Fibroblast of skin of abdomen (primary cell): ENCODE measurements at places on chromosomes 6 and 20.

GRCh38 chr20:635028-635892 lies 17.7 kb downstream of the SRXN1 start:
- DNase-seq, result no peak

DNA sequence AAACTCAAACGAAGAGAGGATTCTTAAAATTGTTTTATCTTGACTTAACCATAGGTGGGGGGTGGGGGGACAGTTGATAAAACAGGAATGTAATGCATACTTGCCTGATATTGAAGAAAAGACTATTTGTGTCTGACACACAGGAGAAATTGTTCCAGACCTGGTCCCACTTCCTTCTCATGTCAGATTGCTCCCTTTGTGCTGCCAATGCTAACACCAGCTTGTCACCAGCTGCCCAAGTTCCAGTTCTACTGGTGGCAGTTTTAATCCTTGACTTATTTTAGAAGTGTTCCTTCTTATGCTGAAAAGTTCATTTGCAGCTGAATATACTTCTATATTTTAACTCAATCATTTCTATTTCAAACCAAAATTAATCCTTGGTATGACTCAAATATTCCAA lies 127.3 kb downstream of the GMDS start:
- DNase-seq, result no peak

GRCh38 chr20:37534401-37535157 lies 6.9 kb upstream of the BLCAP start:
- peak; percentile 78 for DNase-seq

GRCh38 chr20:5195655-5196054 lies 68.8 kb downstream of the CDS2 start:
- peak; percentile 42 for DNase-seq

DNA sequence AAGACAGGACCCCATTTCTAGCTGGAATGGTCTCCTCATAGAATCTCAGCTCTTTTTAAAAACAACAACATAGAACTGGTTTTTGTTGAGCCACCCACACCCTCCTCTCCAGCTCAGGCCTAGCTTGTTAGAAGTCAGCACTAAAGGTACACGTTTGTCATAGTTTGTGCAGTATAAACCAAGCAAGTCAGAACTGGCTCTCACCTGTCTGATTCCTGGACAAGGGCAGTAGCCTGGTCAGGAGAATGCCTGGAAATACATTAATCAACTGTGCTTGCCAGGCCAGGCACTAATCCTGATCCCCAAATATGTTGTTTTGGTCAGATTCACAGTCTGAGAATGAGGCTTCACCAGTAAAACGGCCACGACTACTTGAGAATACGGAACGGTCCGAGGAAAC lies 296.7 kb downstream of the ZFAND3 start:
- DNase-seq, result no peak

DNA sequence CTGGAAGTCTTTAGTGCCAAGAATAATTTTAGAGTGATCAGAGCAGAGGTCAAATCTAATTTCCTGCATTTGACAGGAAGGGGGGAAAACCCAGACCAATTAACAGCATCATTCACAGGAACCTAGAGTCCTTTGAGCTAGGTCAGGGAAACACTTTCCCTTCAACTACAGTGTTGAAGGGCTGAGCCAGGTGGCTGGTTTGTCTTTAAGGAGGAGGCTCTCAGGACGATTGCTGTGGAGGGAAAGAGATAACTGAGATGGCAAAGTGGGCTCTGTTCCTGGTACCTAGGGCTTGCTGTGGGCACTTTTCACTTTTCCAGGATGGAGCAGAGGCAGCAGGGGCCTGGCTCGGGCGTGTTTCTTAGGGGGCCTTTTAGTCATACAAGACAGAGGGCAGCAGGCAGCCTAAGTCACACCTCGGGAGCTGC lies 111.9 kb downstream of the SCML4 start:
- DNase-seq, result no peak

DNA sequence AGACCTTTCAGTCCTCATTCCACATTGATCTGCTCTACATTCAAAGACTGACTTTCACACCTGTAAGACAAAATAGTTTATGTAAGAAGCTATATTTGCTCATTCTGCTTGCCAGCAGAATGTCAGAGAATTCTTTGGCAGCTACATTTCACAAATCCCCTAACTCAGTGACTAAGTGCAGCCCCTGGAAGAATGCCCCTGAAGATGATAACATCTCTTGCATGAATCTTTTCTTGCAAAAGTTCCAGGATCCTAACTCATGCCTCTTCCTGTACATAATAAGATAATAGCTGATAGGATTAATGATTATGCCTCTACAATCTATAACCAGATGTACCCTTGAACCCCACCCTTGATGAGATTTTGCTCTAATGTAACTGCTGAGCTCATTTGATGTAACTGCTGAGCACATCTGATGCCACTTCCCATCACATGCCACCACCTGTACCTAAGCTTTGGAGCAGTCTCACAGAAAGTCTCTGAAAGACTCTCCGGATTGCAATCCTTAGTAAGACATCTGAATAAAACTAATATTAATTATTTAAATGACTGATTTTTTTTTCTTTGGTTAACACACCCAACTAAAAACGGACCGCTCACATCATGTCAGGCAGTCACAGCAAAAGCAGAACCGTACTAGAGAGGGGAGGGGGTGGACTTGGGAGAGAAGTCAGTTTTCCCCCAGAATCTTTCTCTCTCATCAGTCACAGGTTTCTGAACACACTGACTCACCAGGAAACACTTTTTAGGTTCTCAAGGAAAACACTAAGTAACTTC lies 684 bp upstream of the DNAH8 start:
- DNase-seq, result no peak

DNA sequence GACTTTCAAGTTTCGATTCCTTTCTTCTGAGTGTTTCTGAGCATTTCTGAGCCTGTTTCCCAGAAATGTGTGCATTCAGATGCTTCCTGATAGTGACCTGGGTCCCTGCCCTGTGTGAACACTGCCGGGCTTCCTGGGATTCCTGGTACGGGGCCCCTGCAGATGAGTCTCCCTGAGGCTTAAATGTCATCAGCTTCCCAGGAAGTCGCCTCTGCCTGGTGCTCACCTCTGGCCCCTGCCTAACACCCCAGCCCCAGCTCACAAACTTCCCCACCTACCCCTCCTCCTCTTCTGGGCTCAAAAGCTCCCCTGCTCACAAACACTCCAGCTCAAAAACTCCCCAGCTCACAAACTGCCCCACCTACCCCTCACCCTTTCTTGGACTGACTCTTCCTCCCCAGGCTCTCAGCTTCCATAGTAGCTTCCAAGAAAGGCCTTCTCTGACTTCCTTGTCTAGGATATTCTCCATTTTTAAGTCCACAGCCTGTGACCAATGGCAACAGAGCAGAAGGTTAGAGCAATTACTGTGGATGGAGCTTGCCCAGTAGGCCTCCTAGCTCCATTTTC lies 42.0 kb downstream of the TGM2 start:
- peak; percentile 42 for DNase-seq

DNA sequence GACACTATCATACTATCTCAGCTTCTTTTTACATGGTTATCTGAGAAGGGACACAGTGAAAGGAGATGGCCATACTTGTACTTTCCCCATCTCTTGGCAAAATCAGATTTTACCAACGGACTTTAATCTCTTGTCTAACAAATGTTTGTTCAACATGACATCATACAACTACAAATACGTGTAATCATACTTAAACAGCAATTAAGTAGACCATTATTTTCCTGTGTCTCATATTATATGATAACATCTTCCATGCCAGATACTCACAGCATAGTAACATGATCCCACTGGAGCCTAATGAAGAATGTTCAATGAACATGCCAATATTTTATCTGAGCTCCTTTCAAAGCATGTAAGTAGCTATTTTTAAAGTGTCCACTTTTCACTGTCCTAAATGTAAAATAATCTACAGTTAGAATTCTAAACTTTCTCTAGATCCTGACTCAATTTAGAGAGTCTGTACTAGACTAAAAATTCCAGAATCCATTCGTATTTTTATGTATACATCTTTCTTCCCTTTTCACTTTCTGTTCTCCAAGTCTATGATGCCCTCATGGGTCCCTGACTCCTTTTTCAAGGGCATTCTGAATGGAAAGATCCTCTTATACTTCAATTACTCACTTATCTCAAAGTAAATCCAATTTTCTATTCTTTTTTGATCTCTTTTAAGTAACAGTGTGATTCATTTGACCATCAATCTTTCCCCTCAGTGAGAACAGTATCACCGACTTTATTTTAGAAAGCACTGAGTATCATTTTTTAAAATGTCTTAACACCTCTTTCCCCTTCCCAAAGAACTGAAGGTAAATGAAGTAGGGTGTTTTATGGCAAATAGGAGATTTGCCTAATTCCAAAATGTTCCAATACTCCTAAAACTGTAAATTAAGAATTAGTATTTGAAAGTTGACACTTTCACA lies 133.5 kb downstream of the CDK19 start:
- no peak for DNase-seq

- no peak for DNase-seq
Observed at GRCh38 chr6:111176038-111176759, 88.9 kb downstream of the SLC16A10 start.

- no peak for DNase-seq
Observed at GRCh38 chr6:43260791-43261190, 17.5 kb downstream of the TTBK1 start.

GRCh38 chr6:88992741-88993552 lies 29.5 kb upstream of the RNGTT start:
- no peak for DNase-seq

GRCh38 chr6:95574811-95575210 lies 2.5 kb upstream of the MANEA start:
- peak; percentile 7 for DNase-seq

DNA sequence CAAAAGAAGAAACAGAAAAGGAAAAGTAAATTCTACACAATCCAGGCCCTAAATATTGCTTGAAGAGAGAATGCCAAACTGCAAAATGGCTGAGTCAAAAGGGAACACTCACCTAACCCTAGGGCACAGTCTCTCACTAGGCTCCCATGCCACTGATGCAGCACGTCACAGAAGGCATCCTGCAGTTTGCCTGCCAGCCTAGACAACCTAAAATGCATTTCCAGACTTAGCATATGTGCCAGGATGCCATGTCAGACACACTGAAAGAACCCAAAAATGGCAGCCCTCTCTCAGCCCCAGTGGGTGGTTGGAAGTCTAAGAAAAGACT lies 10.6 kb upstream of the SIRPD start:
- DNase-seq, result no peak

GRCh38 chr6:105606831-105607463 lies 204.1 kb upstream of the PREP start:
- no peak for DNase-seq

GRCh38 chr6:35120746-35121145 lies 20.4 kb downstream of the TCP11 start:
- DNase-seq, result no peak

GRCh38 chr6:132995009-132995408 lies 180.6 kb downstream of the RPS12 start:
- no peak for DNase-seq

- no peak for DNase-seq
Observed at GRCh38 chr20:13432126-13432525, 206.6 kb downstream of the TASP1 start.

DNA sequence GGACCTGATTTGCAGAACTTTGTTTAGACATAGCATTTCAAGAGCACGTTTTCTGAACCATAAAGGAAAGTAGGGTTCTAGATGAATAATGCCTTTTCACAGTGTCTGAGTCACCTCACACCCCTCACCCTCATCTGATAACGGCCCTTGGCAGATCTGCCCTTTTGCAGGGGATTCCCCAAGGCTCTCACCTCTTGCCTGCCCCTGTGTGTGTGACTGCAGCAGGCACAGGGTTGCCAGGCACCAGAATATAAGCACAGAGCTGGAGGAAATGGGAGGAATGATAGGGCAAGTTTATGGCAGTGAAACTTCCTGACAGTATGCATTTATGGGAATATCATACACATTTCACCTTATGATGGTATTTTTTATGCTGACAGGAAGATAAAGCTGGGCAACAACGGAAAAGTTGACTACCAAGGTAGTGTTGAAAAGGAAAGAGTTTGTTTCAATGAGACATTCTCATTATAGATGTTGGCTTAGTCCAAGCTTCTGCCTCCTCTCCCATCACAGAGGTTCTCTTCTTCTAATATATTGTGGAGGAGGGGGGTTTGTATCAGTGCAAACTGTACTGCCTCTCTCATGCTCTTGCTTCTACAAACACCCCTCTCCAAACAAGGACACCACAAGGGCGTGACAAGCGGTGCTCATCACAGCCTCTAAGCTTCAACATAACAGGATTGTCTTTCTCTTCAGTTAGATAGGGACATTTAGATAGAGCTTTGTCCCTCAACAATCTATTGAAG lies 101.5 kb upstream of the BACH2 start:
- no peak for DNase-seq

DNA sequence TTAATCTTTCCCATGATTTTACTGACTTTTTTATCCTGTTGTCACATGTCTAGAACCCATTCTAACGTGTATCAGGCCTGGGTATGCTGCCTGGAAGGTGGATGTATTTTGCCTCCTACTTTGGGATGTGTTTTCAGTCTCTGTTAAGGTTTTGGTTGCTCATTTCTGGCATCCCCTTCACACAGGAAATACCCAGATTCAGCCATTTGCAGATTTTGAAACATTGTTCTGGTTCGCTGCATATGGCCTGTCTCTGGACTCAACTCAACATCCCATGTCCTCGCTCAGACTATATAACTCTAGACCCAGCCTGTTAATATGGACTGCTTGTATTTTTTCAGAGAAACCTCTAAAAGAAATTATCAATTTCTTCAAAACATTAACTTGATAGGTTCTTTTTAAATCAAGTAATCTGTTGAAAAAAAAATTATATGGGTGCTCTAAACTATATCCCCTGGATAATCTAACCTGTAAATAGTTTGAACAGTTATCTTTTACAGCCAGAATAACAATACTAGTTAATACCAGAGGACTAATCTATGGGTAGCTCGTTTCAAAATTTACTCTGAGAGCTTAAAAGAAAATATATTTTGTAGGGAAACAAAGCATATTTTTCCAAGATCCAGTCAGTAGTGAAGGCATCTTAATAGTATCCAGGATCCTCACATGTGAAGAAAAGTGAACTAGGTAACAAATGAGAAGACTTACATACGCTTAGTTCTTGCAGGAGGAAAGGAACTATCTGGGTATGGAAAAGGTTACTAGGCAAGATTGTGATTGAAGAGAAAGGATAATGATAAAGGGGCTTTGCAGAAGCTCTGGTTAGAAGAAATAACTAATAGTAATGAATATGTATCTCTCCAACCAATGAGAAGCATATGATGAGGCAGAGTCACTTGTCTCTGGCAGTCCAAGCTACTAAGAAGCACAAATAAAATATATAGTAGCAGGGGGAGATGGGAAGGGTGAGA lies 23.4 kb upstream of the HLA-DQB1 start:
- no peak for DNase-seq

GRCh38 chr6:43361269-43361668 lies 8.2 kb downstream of the ZNF318 start:
- no peak for DNase-seq

DNA sequence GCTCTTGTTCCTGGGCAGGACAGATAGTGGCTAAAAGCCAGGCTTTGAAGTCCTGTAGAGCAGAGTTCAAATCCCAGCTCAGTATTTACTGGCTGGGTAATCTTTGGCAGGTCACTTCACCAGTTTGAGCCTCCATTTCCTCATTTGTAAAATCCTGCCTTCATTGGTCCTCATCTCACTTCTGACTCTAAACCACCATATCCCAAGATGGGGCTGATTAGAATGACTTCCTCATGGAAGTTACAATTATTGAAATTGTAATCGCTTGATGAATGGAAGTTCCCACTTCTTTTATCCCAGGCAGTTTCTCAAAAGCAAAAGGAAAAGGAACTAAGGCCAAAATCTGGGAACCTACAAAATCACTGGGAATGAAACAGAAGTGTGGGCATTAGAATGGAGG lies 35.9 kb upstream of the B4GALT5 start:
- DNase-seq, result no peak

- DNase-seq, result peak; percentile 70
Observed at GRCh38 chr20:45181639-45182038, 6.9 kb downstream of the PI3 start.
